Fibroblast of skin of left biceps (primary cell): ENCODE measurements at places on chromosomes 12 and 14.

DNA sequence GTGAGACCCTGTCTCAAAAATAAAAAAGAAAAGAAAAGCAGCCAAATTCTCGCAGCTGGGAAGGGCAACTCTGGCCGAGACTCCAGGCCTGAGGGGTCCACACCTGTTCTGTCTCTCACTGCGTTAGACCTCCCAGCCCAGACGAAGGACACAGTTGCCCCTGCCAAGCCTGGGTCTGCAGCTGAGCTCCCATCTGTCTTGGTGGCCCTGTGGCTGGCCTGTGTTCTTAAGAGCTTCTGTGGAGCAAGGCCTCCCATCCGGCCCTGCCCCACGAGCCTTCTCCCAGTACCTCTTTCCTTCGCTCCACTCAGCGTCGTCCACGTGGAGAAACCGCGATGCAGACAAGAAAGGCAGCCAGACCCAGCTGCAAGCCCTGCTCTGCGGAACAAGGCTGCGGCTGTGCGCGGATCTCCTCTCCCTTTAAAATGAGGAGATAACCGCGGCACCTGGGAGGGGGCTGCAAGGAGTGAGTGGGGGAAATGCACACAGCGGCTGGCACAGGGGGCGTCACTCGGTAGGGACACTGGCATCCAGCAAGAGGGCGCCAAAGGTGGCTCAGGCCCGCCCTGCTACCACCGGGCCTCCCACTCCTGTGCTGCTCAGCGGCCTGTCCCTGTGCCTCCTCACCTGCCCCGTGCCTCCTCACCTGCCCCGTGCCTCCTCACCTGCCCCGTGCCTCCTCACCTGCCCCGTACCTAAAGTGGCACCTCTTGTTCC is 42.4 kb downstream of the LRRC74A start:
- no peak for DNase-seq

- DNase-seq = peak; percentile 93
Measured at GRCh38 chr14:58882577-58883018, 244.8 kb downstream of the DACT1 start.

DNA sequence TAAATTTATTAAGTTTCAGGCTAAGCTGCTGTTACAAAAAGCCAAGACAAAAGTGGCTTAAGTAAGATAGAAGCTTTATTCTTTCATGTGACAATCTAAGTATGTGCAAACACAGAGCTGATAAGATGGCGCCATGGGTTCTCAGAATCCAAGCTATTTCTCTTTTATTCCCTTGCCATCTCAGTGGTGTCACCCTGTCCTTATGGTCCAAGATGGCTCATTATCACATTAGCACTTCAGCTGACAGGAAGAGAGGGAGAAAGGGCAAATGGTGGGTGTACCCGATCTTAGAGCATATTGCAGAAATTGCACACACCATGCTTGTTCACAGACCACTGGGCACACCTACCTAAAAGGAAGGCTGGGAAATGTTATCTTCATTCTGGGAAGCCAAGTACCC is 211.7 kb downstream of the TMTC2 start:
- DNase-seq = no peak

- DNase-seq = no peak
Measured at GRCh38 chr14:69855180-69855832, 23.9 kb upstream of the SMOC1 start.

DNA sequence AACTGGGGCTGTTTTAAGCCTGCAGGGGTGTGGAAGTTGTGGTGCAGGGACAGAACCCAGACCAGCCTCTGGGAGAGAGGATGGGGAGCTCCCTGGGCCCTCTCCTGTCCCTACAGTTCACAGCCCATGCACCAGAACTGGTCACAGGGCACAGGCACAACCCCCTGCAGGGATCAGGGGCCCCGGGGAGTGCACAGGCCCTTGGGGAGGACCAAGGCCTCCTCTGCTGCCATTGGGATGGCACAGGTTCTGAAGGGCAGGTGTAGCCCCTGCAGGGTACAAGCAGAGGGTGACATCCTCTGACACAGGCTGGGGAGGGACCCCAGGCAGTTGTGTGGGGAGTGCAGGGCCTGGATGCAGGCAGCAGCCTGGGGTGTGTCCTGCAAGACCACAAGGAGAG is 66.4 kb upstream of the SFSWAP start:
- DNase-seq = no peak

GRCh38 chr12:49233842-49234526 is 30.9 kb upstream of the TUBA1C start:
- DNase-seq = no peak

DNA sequence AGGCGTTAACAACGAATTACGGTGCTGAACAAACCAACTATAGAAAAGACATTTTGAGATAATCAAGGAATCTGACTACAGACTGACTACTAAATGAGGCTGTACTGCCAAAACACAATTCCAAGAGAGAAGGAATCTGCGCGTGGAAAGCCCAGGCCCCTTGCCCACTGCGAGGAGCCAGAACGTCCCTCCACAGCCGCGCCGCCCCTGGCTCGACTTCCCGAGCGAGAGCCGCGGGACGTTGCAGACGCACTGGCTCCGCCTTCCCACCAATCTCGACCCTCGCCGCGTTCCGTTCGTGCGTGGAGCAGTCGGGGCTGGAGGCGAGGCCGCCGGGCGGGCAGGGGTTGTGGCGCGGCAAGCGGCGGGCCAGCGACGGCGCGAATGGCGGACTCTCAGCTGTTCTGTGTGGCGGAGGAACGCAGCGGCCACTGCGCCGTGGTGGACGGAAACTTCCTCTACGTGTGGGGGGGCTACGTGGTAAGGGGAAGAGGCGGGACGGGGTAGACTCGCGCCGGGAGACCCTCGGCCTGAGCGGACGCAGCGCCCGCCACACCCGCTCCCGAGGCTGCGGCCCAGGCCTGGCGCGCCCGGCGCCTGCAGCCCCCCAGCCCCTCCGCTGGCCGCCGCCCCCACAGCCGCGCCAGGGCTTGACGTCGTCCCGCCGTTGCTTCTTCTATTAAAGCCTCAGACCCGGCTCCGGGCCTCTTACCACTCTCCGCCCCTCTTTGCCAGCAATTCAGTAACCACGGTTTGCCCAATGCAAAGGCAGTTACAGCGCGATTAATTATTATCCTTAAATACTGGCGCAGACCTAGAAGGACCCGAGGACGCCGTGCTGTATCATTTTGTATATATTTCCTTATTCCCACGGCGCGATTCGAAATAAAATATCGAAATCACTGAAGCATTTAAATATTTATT is at the start of gene KLHDC1:
KLHDC1 (plus strand) TSS at position 310 of the 924 bp plus-strand sequence; CDS start at position 385, 75 bp downstream.
- DNase-seq = peak; percentile 50

GRCh38 chr14:22748206-22748605 is 18.3 kb upstream of the OXA1L start:
- no peak for DNase-seq

- no peak for DNase-seq
Measured at GRCh38 chr12:54195737-54196347, 7.1 kb upstream of the SMUG1 start.

GRCh38 chr12:2805143-2805520 is 7.3 kb upstream of the ITFG2 start:
- no peak for DNase-seq

- DNase-seq = no peak
Measured at GRCh38 chr14:39681782-39682399, 249.7 kb upstream of the FBXO33 start.

DNA sequence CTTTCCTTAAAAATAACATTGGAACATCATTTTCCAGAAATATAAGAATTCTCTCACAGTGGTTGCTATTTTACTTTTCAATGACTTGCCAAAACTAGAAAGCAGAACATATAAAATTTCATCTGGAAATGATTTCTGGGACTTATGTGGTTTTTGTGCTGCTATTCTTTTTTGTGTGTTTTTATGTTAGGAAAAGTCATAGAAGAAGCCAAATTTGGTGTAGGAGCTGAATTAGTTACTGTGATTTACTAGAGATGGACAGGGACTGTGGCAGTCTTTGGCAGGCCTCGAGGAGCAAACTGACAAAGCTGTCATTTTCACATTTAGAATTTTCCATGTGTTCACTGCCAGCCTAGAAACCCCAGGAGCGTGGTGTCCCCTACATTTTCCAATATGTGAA is 38.3 kb upstream of the LDHB start:
- DNase-seq = peak; percentile 34

DNA sequence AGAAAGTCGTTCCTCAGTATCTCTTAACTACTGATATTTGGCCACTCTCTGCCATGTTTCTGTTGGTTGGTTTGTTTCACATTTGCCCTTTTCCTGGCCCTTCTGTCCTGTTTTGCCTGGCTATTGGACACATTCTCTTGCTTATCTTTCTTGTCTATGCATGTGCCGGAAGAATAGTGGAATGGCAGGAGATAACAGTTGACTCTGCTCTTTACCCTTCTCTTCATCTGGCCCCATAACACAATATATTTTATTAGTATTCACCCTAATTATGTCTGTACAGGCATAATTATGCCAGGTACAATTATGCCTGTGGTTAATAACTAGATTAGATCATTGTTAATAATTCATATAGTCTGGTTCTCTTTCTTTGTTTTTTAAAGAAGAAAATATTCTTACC is 243.5 kb upstream of the LMO3 start:
- DNase-seq = no peak

DNA sequence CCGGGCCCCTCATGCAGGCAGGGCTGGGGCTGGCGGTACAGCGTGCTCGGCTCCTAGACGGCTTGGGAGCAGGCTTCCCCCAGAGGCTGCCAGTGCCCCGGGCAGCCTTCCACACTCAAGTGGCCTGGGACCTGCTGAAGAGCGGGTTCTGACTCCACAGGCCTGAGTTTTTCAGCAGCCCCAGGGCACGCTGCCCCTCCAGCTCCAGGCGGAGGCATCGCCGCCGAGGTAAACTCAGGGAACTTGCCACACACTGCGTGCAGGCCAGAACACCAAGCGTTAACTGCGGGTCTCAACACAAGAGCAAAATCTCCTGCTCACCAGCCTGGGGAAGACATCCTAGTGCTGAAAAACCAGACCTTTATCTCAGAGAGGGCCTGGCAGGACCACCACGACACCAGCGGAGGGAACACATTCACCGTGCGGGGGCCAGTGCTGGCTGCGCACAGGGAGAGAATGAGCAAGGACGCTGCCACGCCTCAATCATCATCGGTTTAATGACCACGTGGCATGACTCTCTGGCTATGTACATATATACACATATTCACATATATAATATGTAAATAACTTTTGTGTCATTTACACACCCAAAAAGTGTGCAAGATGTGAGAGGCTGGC is 21.3 kb downstream of the PSMC1 start:
- DNase-seq = no peak

GRCh38 chr14:55946231-55946630 is 172.0 kb upstream of the PELI2 start:
- no peak for DNase-seq

DNA sequence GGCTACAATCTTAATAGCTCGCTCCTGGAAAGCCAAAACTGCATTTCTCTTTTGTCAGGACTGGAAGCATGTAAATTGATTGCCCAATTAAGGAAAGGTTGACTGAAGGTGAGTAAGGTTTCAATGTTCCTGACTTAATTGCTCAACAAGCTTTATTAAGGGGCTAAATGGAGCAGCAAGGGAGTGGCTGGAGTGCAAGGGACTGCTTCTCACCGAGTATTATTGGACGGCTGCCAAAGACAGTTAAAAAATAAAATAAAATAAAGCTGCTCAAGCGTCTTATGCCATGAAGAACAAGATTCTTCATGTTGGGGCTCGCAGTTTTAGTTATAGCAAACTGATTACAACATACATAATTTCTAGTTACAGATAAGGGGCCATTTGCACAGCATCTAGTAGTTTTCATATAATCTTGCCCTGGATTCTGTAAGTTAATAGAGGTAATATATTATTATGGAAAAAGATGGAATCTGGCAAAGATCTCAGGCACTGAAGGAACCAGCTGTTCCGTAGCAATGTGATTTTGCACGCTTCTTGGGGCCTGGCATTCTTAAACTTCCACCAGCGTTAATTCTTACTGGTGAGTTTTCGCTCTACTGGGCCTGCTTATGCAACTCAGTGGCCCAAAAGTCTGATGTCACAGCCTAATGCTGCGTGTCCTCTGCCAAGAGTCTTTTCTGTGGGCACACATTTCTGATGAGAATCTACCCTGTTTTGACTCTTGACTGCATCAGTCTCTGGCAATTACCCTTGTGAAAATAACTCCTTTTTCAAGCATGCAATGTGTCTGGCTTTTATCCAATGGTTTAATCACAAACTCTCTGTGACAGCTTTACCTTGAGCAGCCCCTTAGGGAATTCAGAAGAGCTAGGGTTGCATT is 108.5 kb downstream of the SLC38A1 start:
- peak; percentile 36 for DNase-seq

GRCh38 chr12:88960213-88960878 is 380.1 kb upstream of the KITLG start:
- DNase-seq = no peak

- DNase-seq = no peak
Measured at GRCh38 chr12:104873374-104873773, 84.7 kb downstream of the SLC41A2 start.

GRCh38 chr12:54565986-54566544 is 16.7 kb downstream of the PDE1B start:
- DNase-seq = no peak

GRCh38 chr14:85577543-85578114 is 47.7 kb downstream of the FLRT2 start:
- no peak for DNase-seq

- DNase-seq = no peak
Measured at GRCh38 chr14:44863271-44863670, 98.5 kb downstream of the KLHL28 start.

GRCh38 chr14:92973261-92973797 is 50.4 kb downstream of the CHGA start:
- no peak for DNase-seq

- no peak for DNase-seq
Measured at GRCh38 chr14:81091139-81091538, 129.6 kb downstream of the GTF2A1 start.

DNA sequence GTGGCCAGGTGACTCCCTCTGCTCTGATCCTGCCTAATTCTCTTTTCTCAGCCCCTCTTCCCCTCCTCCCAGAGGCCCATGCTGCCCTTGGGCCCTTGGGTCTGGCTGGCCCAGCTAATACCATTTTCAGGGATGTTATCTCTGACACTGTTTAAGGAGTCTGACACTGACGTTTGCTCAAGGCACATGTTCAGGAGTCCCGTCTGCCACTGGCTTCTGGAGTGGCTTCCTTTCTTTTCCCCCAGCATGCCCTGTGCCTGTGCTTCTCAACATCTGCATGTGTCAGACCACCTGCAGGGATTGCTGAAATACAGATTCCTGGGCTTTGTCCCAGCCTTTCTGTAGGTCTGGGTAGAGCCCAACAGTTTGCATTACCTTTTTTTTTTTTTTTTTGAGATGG is 128.9 kb downstream of the BCL11B start:
- DNase-seq = no peak
